ENCODE measurements at places on chromosomes 13 and 19.

GRCh38 chr19:30932854-30933253 lies 416.4 kb downstream of the TSHZ3 start:
- no peak for DNase-seq

DNA sequence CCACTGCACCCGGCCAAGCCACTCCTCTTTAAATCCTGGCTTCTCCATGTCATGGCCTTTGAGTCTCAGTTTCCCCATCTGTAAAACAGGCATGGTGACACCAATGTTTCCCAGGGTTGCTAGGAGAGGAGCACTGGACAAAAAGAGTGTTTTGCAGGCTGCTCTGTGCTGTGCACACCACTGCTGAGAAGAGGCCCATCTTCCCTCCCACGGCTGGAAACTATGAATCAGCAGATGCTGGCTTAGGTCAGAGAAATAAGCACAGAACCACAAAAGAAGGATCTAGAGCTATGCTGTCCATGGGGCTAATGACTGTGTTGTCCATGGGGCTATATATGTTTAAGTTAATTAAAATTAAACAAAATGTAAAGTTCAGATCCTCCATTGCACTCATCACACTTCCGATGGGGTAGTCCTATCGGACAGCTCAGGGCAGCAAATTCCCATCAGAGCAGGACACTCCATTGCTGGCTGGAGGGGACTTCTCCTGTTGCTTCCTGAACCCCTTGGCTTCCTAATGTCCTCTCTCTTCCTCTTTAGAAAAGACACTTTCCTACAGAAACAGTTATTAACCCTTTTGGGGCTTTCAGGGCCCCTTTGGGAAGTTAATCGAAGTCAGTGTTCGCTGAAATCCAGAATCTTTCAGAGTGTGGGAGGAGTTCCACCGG lies 37.1 kb downstream of the TSHZ3 start:
- peak; percentile 15 for DNase-seq

- no peak for DNase-seq
Measured at GRCh38 chr13:109802936-109803335, 16.6 kb upstream of the IRS2 start.

DNA sequence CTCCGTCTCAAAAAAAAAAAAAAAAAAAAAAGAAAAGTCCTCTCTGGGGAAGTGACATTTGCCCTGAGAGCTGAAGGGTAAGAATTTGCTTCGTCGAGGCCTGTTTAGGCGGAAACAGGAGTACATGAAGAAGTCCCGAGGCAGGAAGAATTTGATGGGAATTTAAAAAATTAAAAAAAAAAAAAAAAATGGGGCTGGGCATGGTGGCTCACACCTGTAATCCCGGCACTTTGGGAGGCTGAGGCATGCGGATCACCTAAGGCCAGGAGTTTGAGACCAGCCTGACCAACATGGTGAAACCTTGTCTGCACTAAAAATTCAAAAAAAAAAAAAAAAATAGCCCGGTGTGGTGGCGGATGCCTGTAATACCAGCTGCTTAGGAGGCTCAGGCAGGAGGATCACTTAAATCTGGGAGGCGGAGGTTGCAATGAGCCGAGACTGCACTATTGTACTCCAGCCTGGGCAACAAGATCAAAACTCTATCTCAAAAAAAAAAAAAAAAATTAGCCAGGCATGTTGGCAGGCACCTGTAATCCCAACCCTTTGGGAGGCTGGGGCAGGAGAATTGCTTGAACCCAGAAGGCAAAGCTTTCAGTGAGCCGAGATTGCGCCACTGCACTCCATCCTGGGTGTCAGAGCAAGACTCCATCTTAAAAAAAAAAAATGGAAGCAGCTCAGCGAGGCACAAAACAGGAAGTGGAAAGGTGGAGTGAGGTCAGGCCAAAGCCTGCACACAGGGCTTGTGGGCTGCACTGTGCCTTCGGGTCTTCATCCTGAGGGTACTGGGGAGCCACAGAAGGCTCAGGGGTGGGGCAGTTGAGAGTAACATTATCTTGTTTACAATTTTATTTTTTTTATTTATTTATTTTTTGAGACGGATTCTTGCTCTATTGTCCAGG lies 4.9 kb downstream of the BAX start:
- no peak for DNase-seq

DNA sequence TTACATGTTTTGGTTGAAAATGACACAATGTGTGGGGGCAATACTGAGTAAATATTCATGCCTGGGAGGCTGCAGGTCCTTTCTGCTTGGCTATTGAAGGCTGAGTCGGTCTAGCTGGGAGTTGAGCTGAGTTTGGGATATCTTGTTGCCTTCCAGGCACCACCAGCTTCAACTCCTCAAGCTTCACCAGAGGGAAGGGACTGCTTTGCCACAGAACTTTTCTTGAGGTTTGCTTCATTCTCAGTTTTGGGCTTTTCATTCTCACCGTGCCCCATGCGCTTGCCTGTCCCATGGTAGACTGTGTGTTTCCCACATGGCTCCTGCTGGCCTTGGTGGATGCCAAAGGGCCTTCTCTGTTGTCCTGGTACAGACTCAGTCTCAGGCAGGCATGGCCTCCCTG lies 198.2 kb upstream of the SOX1 start:
- DNase-seq, result no peak

- no peak for DNase-seq
Measured at GRCh38 chr19:28118235-28118634, 1094.7 kb downstream of the UQCRFS1 start.

- no peak for DNase-seq
Measured at GRCh38 chr19:10815969-10816644, 19.9 kb downstream of the TMED1 start.
